Sciatic nerve (tissue), 2 donors: ENCODE measurements at places on chromosomes 11 and 22. TPM values are rescaled to one million over a fixed set of nuclear protein-coding genes. Genes with fewer than 3 reads are reported as not detected.

Gene OR8H2
- total RNA-seq, result not detected

Gene SSTR3
- not detected for total RNA-seq

Gene DLG2
- 17.3 TPM for total RNA-seq

DNA sequence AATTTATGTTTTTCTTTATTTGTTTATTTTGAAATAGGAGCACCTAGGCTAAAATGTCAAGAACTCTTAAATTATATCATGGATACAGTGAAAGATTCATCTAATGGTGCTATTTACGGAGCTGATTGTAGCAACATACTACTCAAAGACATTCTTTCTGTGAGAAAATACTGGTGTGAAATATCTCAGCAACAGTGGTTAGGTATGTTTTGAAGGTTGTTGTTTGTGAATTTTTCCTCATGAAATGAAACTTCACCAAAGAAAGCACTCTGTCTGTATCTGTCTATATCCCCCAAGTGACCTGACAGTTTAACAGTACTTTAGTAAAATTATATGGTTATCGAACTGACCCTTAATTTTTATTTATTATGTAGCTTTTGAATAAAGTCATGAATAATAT lies 12.8 kb downstream of the ATM start:
- DNase-seq, result no peak

DNA sequence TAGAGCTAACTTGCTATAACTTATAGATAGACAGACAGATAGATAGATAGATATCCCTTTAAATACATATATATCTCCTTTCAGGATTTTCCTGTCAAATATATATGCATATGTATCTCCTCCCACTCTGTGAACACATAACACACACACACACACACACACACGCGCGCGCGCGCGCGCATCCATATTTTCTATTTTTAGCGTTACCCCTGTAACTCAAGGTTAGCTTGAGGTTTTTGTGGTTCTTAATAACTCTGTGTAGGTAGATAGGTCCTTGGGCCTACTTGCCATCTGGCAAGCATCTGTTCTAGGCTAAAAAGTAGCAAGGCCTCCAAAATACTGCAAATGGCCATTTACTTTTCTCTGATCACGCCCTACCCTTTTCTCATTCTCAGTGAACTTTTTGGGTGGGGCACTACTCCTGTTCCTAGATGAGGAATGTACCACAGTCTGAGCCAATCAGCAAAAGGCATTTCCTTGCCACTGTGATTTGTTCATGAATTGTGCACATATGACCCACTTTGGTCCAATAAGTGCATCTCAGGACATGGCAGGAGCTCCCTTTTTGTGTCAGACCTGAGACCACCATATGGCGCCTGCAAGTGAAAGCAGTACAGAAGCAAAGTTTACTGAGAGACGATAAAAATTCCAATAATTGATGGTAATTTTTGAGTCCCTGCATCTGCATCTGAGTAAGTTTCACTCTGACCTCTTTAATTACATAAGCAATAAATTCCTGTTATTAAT lies 740.5 kb upstream of the API5 start:
- DNase-seq, result no peak
